ENCODE measurements at places on chromosomes 1 and 21.

GRCh38 chr1:185816460-185816859 is 82.3 kb downstream of the HMCN1 start:
- no peak for DNase-seq

DNA sequence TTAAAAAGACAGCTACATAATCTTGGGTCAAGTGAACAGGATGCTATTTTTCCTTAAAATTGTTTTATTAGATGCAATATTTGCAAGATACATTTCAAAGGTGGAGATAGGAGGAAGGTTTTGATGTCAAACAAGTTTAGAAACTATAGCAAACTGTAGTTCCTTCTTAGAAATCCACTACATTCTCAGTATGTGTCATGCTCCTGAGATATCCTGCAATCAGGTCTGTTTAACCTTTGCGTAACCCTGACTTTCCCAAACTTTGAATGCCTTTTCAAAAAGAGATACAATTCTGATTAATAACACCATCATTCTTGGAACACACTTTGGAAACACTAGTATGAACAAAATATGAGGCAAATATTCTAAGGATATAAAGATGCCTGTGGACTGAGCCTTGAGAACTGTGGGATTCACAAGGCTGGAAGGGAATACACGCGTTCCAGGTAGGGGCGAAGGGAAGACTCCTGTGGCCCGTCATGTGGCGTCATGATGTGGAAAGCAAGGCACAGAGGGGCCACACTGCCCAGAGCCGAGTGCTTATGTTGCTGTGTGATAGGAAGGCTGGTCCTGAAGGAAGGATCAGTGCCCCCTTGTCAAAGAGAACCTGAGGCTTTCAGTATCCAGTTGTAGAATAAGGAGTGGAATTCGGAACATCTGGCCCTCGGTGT is 19.6 kb upstream of the TARBP1 start:
- no peak for DNase-seq

DNA sequence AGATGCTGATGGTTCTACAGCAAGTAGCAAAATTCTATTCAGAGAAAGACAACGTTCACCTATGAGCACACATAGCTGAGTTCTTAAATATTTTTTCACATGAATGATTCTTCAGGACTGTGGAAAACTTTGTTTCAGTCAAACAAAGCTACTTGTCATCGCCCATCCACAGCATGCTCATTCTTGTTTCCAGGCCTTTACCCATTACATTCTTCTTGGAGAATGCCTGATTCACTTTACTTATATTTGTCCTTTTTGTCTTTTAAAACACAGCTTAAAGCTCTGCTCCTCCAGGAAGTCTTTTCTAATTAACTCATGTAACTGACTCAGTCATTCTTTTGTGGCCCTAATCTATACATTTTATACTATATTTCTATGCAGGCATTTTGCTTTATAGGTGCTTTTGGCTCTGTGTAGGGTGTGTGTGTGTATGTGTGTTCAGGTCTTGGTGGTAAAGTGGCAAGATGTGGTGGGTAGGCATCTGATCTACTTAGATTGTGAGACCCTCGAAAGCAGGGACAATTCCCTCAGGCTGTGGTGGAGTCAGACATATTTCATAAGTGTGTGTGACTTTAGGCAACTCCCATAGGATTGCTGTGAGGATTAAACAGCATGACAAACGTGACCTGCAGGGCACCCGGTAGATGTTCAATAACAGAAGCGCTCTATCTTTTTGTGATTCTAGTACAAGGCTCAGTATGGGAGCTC is 11.8 kb upstream of the MARK1 start:
- DNase-seq = no peak

- no peak for DNase-seq
Observed at GRCh38 chr1:56199956-56200355, 379.4 kb downstream of the PLPP3 start.

- peak; percentile 86 for DNase-seq
Observed at GRCh38 chr21:44958471-44959191, 18.8 kb downstream of the SLX9 start.

DNA sequence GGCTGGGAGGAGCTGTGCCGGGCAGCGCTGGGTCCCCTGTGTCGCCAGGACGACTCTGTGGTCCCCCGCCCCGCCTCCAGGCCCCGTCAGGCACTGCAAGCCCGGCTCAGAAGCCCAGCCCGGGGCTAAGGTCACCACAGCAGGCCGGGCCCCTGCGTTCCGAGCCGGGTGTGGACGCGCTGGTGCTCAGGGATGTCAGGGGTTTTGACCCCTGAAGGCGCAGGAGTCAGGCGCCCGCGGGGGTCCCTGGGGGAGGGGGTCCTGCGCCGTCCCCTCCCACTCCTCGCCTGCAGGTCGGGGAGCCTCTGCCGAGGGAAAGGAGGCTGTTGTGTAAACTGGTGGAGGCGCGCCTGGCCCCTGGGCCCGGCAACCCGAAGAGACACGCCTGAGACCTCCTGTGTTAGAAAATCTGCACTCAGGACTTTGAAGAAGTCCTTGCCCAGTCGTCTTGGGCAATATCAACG is 23.7 kb upstream of the TMEM54 start:
- DNase-seq = no peak

DNA sequence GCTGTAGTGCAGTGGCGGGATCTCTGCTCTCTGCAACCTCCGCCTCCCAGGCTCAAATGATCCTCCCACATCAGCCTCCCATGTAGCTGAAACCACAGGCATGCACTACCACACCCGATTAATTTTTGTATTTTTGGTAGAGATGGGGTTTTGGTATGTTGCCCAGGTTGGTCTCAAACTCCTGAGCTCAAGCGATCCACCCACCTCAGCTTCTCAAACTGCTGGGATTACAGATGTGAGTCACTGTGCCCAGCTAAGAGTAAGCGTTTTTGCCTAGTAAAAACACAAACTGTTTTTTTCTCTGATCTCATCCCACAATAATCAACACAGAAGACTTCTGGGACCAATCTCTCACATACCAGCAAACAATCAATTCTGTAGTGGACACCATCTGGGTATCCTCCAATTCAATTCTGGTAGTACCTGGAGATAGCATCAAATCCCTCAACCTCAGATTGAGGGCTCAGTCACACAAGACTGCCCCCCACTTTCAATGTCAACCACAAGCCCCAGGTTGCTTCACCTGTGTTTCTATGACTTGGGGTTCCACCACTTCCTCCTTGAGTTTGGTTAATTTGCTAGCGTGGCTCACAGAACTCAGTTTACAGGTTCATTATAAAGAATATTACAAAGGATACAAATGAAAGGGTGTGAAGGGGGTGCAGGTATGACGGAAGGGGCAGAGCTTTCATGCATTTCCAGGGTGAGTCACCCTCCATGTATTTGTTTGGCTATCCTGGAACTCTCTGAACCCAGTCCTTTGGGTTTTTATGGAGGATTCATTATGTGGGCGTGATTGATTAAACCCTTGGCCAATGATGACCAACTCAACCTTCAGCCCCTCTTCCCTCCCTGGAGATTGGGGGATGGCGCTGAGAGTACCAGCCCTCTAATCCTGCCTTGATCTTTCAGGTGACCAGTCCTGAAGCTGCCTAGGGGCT is 40.0 kb upstream of the RHOU start:
- DNase-seq = peak; percentile 59

- DNase-seq = no peak
Observed at GRCh38 chr1:218755128-218755527, 410.0 kb downstream of the TGFB2 start.

DNA sequence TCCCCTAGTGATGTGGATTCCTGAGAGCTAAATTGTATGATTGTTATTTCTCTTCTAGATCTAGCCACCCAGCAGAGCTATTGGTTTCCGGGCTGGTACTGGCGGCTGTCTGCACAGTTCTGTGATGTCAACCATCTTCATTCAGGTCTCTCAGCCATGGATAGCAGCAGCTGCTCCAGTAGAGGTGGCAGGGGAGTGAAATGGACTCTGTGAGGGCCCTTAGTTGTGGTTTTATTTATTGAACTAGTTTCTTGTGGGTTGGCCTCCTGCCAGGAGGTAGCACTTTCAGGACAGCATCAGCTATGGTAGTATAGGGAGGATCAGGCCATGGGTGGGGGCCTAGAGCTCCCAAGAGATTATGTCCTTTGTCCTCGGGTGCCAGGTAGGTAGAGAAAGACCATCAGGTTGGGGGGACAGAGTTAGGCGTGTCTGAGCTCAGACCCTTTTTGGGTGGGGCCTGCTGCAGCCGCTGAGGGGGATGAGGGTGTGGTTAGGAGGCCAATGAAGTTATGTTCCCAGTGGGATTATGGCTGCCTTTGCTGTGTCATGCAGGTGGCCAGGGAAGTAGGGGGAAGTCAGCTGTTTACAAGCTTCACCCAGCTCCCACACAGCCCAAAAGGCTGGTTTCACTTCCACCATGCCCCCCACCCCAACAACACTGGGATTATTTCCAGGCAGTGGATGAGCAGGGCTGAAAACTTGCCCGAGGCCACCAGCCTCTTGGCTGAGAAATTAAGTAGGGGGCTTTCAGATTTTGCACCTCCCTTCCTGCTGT is 55.1 kb upstream of the RGS4 start:
- no peak for DNase-seq

- no peak for DNase-seq
Observed at GRCh38 chr21:44930543-44930981, 9.3 kb upstream of the SLX9 start.

- no peak for DNase-seq
Observed at GRCh38 chr1:104760017-104760416, 1010.3 kb downstream of the AMY1C start.

DNA sequence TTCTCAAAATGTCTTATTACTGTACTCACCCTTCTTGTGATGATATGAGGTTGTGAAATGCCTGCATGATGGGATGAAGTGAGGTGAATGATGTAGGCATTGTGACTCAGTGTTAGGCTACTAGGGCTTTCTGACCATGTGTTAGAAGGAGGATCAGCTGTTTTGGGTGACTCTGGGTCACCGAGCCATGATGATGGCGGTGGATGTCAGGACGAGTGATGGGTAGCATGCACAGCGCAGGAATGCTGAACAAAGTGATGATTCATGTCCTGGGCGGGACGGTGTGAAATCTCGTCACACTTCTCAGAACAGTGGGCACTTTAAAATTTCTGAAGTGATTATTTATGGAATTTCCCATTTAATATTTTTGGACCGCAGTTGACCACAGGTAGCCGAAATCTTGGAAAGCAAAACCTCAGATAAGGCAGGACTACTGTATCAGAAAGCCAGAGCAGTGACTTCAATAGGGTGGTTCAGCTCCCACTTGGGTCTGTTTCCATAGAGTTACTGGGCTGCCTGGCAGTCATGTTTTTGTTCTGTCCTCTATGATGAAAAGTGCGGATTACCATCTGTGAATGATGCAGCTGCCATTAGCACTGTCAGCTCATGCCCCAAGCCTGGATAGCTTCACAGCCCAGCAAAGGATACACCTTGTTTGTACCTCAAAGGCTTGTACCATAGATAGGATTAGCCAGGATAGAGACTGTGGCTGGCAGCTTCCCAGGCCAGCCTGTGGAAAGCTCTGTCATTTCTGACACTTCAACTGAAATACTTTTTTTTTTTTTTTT is 26.6 kb downstream of the IL6R start:
- DNase-seq = peak; percentile 98

GRCh38 chr1:110112656-110113055 is 413 bp downstream of the UBL4B start:
- DNase-seq = no peak

- DNase-seq = peak; percentile 70
Observed at GRCh38 chr1:107326824-107327445, 186.1 kb downstream of the NTNG1 start.

DNA sequence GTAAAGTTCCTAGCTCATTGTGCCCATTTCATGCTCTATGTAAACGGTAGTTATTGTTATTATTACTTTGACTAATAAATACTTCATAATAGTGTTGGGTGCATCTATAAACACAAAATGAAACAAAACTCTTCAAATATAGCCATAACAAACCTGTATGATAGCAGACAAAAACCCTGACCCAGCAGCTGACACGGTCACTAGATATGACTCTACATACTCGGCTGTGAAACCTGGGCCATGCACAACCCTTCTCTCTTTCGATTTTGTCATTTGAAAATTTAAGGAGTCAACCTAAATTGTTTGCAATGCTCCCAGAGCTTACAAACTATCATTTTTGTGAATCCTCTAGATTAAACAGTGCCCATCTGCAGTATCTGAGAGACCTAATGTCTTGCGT is 8.0 kb upstream of the RGS13 start:
- no peak for DNase-seq

GRCh38 chr21:25931765-25932164 is 197.0 kb downstream of the GABPA start:
- DNase-seq = no peak

DNA sequence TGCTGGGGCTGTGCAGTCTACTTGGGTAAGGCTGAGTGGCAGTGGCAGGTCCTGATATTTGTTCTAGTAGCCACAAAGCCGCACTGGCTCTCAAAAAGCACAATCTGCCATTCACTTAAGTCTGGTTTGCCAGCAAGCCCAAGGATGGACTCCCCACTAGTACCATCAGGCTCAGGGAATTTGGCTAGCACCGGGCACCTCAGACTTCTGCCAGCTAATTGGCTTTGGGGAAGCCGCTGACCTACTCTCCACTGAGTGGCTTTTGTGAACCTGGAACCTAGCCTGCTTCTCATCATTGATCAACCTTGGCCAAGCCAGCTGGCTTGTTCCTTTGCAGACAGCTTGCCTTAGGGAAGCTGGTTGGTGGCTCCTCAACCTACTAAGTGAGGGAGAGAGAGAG is 83.1 kb downstream of the ESRRG start:
- no peak for DNase-seq

DNA sequence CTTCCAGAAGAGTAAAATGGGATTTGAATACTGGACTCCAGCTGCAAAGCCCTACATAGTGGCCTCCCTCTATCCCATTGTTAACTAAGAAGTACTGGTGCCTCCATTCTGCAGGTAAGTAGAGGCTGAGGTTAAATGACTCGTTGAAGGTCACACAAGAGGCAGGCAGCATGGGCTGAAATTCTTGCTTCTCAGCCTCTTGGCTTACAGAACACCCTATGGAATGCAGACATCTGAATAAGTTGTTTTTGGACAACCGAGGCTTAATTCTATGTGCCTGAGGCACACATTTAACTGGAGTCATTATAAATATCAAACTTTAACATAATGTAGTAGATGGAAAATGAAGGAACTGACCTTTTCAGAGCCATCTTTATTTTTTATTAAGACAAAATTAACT is 5.7 kb downstream of the DNAJC11 start:
- no peak for DNase-seq

DNA sequence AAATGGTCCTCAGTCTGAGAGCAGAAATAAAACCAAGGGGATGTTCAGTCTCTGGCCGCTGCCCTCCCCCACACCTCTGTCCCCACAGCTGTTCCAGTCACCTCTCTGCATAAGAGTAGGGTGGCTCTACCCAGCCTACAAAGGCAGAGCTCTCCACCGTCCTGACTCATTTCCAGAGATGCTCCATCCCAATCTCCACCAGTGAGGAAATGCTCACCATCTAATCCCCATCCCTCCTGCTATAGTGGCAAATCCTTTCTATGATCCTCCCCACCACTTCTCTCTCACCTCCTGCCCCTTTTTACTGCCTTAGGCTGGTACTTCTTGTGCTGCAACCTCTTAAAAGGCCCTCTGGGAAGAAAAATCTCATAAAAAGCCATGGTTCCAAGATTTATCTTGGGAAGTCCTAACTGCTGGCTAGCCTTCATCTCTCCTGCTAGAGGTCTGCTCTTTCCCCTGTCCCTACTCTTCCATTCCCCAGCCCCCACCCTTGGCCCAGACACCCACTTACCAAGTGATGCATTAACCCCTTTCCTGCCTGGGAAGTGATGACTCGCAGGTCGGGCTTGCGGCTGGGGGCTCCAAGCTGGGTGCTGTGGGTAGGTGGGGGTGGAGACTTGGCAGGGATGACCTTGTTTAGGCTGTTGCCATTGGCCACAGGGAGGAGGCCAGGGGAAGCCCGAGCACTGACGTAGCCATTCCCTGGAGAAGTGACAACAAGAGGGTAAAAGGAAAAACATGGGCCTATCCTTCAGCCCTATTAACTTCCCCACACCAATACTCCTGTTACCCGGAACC is 23.9 kb downstream of the MEF2D start:
- DNase-seq = peak; percentile 72
